Activated naive CD8-positive, alpha-beta T cell treated with anti-CD3 and anti-CD28 coated beads for 36 hours (primary cell): ENCODE measurements at places on chromosomes 5 and 9.

DNA sequence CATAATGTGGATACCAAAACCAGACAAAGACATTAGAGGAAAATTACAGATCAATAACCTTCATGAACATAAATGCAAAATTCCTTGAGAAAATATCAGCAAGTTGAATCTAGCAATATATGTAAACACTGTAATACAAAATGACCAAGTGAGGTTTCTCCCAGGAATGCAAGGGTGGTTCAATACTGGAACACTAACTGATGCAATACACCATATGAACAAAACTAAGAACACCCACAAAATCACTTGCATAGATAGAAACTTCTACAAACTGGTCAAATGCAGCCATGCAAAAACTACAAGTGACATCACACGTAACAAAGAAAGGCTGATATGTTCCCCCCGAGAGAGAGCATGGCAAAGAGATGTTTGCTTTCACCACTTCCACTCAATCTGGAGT, 55.6 kb downstream of the NACC2 start:
- no peak for DNase-seq

DNA sequence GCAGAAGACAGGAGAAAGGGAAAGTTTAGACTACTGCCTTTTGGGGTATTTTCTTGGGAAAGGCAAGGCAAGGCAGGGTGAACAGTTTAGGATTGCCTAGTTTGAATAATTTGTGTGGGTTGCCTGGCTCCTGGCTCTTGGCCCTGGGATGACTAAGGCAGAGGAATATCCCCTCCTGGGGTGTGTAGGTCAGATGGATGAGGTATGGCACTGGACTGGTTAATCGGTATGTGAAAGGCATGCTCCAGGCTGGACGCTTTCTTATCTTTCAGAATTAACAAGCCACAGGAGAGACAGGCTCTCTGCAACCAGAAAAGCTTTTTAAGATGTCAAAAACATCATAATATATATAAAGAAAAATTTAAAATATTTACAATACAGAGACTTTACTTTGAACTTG, 58.6 kb downstream of the STARD4 start:
- DNase-seq, result no peak

- DNase-seq, result no peak
Observed at GRCh38 chr5:111227226-111227782, 3.1 kb downstream of the CAMK4 start.

GRCh38 chr5:53613536-53613935, 53.1 kb downstream of the NDUFS4 start:
- DNase-seq, result no peak

DNA sequence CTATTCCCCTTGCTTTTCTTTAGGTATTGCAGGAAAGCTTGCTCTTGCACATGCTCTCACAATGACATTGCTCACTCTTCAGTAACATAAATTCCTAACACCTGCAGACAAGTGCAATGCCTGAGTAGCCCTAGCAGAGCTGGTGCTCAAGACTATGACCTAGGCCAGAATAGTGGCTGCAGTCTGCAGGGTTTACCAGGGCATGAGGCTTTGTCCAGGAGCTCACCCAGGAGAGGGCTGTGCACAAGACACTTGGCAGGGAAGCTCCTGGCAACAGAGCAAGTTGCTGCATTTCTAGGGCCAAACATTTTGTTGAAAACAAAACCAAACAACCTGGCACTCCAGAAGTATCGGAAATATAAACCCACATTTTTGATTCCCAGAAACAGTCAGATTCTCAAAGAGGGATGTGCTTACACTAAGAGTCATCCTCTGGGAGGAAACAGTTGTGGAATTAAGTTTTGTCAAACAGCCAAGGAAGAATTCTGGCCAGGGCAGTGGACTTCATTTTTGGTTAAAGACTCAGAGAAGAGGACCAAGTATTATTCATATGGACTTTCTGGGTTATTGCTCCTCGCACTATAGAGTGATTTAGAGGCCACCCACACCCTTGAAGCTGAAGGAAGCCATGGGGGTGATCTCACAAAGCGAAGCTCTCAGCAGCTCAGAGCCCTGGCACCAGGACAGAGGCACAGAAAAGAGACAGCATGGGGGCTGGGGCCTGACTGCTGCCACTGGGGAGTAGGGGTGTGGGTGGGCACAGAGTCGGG, 44.9 kb downstream of the MACROH2A1 start:
- no peak for DNase-seq
